ENCODE measurements at places on chromosomes 4 and X. TPM values are rescaled to one million over a fixed set of nuclear protein-coding genes. Genes with fewer than 3 reads are reported as not detected.

The CT45A5 gene
- total RNA-seq, result not detected

The TMEM33 gene
- 51.6 TPM for total RNA-seq

The EDNRA gene
- 15.0 TPM for total RNA-seq

The KCTD8 gene
- not detected for total RNA-seq

The TRMT2B gene
- 8.4 TPM for total RNA-seq

The DCAF12L1 gene
- total RNA-seq, result 0.65 TPM

All from mesangial cell (primary cell).